Placental epithelial cell (primary cell): ENCODE measurements at places on chromosomes 5 and 9. TPM values are rescaled to one million over a fixed set of nuclear protein-coding genes. Genes with fewer than 3 reads are reported as not detected.

The TYRP1 gene
- 0.33 and 0.79 TPM in 2 replicates for total RNA-seq

The PRUNE2 gene
- 4.7 and 12.6 TPM in 2 replicates for total RNA-seq

The SLC1A1 gene
- 3.1 and 3.9 TPM in 2 replicates for total RNA-seq

The ADAMTSL2 gene
- total RNA-seq: not detected in 2 replicates

The PCDH12 gene
- not detected in 2 replicates for total RNA-seq

The PRKAA1 gene
- total RNA-seq: 61.6 and 70.5 TPM in 2 replicates

The AK8 gene
- 0.22 and 0.79 TPM in 2 replicates for total RNA-seq
